AG04449 (cell line): ENCODE measurements at places on chromosomes 2 and 18.

GRCh38 chr18:74013955-74014354, 133.7 kb downstream of the FBXO15 start:
- peak; percentile 26 for DNase-seq

- no peak for DNase-seq
Observed at GRCh38 chr2:183604065-183604464, 479.8 kb downstream of the NUP35 start.

GRCh38 chr2:584863-585823, 92.1 kb downstream of the TMEM18 start:
- DNase-seq = no peak

DNA sequence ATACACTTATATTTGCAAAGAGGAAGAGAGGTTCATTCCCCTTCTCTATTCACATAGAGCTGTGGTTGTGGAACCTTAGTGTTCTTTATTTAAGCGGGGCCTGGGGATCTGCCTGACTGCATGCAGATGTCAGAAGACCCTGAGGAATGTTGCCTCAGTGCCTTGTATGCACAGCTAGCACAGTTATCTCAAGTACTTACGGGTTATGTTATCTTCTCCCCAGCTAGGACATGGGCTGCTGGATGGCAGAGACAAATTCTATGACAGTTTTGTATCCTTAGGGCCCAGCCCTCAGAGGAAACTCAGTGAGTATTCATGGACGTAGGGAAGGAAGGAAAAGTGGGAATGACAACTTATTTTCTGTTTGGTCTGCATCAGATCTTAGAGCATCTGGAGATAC, 37.7 kb upstream of the RTN4 start:
- no peak for DNase-seq

DNA sequence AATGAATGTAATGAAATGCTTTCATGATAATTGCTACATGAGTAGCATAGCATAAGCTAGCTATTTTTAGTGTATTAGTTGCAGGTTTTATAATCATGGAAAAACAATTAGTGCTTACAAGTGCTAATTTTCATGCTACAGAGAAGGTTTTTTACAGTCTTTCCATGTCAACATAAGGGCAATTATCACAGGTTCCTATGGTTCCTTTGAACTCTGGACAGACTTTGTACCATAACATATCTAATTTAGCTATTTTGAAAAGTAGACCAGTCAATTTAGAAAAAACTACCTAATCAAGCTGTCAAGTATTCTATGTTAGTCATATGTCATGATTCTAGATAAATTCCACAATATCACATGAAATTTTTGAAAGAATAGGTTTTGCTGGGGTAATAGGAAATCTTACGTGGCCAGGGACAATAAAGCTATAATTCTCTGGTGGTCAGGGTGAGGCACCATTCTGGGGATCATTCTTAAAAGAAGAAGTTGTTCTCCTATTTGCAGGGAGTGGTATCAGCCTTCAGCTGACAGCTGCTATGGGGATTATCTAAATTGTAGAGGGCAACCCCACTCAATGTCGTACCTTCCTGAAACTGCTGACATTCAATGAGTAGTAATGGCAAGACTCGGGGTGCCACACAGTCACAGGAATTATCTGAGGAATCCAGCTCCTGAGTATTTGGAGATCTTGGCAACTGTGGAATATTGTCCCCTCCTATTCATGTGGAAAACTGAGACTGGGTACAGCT, 724.0 kb upstream of the LINC00305 start:
- no peak for DNase-seq

DNA sequence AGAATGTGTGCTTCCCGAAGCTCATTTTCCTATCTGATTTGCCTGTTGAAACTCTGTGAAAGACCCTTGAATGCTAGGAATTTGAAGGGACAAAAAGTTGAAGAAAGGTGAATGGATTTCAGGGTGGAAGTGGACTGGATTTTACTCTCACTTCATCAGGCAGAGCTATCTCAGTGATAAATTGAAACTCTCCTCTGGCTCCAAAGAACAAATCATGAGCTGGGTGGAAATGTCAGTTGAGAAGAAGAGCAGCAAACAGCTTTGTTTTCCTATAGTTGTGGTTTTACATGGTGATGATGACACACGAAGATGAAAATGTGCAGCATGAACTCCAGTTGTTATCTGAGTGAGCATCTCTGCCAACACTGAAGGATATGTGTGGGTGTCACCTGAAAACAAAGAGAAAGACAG, 34.4 kb downstream of the CD28 start:
- DNase-seq = no peak

DNA sequence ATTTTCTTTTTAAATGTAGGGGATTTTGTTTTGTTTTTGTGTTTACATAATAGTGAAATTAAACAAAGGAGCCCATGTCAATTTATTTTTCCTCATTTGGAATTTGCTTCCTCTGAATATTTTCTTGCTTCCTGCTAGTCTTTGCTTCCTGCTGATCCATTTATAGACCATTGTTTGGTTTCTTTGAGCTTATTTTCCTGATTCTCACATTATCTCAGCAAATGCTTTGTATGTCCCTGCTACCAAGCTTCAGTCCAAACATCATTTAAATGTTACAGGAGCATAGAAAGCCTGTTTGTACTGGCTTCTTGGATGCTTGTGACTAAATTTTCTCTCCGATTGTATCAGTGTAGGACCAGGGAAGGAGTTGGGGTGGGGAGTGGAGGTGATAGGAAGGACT, 127.3 kb upstream of the IL1R2 start:
- no peak for DNase-seq

DNA sequence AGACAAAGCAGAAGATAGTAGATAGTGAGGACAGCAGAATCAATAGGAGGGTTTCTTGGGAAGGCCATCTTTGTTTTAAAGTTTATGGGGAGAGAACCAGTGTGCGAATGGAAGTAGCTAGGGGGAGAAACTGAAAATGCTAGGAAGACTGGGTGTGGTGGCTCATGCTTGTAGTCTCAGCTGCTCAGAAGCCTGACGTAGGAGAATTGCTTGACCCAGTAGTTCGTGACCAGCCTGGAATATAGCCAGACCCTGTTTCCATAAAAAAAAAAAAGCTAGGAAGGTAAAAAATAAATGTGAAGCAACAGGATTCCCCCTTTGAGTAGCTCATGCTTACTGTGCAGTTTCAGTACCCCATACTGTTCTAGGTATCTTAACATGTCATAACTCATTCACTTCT, 19.2 kb upstream of the DRC1 start:
- DNase-seq = no peak

DNA sequence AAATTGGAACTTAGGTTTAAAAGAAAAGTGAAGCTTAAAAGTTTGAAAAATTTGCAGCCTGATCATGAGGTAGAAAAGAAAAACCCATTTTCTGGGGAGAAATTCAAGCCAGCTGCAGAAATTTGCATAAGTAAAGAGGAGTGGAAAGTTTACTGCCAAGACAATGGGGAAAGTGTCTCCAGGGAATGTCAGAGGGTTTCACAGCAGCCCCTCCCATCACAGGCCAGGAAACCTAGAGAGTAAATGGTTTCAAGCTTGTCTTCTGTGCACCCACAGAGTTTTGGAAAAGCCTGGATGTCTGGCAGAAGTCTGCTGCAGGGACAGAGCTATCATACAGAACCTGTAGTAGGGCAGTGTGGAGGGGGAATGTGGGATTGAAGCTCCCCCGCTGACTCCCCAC, 254.0 kb upstream of the FSIP2 start:
- DNase-seq = no peak

DNA sequence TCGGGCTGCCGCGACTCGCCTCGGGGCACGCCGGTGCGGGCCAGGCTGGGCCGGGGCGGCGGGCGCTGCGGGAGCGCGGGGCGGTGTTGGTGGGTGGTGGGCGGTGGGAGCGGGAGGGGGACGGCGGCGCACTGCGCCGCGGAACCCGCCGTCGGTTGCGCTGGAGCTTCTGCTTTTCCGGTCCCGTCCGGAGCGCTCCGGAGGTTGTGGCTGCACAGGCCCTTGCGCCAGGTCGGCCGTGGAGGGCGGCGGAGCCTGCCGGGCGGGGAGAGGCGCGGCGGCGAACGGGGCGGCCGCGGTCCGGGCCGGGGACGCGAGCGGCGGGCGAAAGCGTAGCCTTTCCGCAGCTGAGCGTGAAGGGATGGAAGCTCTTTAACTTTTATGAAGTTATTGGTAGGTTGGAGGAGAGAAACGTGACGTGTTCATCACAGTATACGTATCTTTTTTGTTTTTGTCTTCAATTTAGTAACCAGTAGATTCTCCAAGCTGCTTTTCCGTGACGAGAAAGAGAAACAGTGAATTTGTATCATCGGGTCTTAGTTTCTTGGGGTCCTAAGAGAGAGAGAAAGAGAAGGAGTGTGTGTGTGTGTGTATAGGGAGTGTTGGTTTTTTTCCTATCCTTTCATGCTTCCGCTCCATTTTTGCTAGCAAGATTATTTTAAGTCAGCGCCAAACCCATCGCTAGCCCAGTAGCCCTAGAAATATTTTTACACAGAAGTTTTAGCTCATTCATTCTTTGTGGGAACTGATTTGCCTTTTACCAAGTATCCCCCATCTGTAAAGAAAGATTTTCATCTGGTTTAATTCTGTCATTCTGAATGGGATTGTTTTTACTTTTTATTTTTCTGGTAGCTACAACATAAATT, 535 bp downstream of the ATG4B start:
- DNase-seq = no peak

DNA sequence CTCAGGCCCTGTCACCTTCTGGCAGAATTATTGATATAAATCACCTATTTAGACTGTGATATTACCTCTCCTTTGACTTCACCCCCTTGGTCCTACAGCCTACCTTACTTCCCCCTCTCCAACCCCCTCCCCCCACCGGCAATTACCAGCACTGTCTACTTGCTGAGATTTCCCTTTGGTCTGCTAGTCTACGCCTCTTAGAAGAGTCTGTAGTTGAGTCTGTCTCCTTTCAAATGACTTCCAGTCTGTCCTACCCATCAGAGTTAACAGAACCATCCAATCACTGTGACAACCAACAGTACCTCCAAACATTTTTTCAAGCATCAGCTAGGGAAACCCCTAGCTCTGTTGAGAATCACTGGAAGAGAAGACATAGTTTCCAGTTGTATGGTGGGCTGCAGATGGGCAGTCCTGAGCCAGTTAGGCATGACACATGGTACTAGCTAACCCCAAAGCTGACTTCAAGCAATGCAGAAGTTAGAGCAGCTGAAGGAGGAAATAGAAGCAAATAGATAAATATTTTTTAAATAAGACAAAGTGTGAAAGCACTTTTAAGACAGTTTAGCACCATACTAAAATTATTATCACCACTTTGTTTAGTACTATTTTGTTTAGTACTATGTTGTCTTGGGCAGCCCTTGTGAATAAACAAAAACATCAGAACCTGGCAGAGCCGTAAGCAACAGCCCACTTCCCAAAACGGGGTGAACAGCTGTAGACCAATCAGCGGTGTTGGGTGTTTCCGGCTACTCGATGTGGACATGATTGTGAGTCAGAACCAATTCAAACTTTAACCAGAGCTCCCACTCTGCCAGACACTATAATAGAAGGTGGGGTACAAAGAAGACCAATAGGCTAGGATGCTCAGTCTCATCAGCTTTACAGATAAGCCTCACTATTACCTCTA, 2.7 kb upstream of the ASNSD1 start:
- no peak for DNase-seq

- no peak for DNase-seq
Observed at GRCh38 chr2:73283545-73284295, 558 bp downstream of the FBXO41 start.
